ENCODE measurements at places on chromosomes 1 and 21. TPM values are rescaled to one million over a fixed set of nuclear protein-coding genes. Genes with fewer than 3 reads are reported as not detected.
A peak's percentile ranks its signal among the peaks of the same experiment; 100 is the strongest.

- no peak for DNase-seq
These were observed 930.5 kb downstream of the ADGRL2 start for GRCh38 chr1:82731216-82731615.

DNA sequence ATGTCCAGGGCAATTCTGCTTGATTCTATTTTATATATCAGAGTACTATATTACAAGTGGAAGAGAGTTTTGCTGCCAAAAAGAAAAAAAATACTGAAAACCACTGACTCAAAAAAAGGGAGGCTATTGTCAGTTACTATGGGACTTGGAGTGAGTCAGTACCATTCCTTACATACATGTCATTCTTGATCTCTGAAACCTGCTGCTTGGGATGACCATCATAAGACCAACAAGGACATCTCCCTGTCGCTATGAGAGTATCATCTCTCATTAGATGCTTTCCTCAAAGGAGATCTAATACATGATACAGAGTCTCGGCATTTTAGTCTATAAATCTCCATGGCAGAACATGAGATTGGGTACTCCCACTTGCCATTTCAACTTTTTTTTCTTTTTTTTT lies 11.8 kb upstream of the INPP5B start:
- DNase-seq: no peak

GRCh38 chr1:156813298-156813697 lies 3.4 kb downstream of the SH2D2A start:
- no peak for DNase-seq

- no peak for DNase-seq
These were observed 61.7 kb downstream of the ELK4 start for GRCh38 chr1:205570173-205570501.

GRCh38 chr1:180934563-180934962 lies 21.9 kb downstream of the KIAA1614 start:
- no peak for DNase-seq

The LRRC39 gene
- 1.1 TPM for total RNA-seq

DNA sequence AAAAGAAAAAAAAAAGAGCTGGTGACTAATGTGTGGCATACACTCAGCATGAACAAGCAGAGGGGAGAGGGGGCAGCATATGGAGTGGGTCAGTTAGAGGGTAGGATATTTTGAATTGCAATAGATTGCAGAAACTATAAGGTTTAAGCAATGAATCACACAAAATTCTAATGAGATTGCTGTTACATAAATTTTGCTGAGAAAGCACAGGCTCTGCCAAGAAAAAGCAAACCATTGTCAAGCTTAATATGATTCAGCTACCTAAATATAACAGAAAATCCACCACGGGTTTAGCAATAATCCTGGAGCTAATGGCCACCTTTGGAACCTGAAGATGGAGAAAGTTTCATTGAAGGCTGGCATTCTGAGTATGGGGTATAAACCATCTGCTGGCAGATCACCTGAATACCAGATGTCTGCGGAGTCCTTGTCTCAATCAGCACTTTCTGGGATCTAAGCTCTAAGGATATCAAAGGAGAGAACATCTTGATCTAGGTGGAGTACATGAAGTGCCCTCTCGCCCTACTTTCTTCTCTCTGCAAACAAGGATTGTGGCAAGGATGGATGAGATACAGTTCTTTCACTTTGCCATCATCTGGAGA lies 30.3 kb upstream of the ANGPTL7 start:
- DNase-seq: no peak

DNA sequence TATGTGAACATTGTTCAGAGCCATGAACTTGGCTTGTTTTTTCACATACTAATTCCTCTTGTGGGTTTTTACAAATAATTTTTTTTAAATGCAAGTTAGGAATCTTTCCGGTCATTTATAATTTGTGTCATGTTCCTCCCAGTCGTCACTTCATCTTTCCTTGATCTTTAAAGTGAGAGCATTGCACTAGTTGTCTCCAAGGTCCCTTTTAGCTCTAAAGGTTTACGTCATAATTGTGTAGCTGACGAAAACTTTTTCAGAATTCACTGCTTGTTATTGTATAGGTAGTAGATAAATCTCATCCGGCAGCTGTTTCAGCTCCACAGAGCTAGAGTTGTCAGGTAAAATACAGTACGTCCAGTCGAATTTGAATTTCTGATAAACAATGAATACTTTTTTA lies 33.6 kb downstream of the SOAT1 start:
- no peak for DNase-seq

DNA sequence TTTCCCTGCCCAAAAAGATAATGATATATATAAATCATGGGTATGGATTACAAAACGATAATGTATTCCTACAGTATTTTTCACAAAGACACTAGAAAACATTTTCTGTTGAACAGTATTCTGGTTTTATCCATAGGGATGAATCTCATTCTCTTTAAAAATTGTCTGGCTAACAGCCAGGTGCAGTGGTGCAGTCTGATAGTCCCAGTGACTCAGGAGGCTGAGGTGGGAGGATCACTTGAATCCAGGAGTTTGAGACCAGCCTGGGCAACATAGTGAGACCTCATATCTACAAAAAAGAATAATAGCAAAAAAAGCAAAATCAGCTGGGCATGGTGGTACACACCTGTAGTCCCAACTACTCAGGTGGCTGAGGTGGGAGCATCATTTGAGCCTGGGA lies 23.3 kb downstream of the PIP5K1A start:
- no peak for DNase-seq

The SYDE2 gene
- 24.2 TPM for total RNA-seq

DNA sequence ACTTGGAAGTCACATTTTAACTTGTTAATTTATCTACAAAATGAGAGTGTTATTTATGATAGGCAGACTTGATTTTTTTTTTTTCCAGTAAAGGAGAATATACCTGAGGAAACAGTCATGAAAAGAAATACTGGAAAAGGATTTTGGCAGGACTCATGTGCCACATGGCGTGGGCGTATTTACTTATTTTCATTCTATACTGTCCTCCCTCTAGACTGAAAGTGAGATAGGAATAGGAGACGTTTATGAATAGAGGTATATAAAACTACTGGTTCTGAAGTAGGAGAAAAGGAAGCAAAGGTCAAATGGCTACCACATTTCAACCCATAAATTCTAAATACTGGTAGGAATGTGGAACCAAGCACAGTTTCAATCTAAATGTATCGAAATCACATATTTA lies 94.8 kb upstream of the MPC2 start:
- DNase-seq: no peak

The LCE1F gene
- not detected for total RNA-seq

The TGFB2 gene
- 27.9 TPM for total RNA-seq

DNA sequence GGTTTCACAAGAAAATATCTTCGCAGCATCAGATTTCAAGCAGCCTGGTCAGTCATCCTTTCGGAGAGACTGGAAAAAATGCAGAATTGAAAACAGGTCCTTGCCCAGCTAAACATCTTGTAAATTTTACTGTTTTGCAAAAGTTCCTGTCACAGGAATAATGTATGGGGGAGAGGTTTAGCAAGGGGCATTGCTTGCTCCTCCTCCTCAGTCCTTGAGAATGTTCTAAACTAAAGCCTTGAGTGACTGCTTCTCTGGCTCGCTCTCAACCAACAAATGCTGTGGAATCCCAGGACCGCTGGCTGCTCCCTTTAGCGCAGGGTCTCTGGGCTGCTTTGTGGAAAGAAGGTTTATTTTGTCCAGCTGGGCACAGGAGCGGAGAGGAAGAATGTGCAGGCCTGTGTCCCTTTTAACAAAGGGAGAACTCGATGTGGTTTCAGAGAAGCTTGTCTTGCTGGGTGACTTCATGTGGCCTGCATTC lies 33.6 kb upstream of the FHAD1 start:
- DNase-seq: no peak

- DNase-seq: no peak
These were observed 18.6 kb downstream of the FAM151A start for GRCh38 chr1:54604572-54605370.

The MINDY1 gene
- 28.3 TPM for total RNA-seq

DNA sequence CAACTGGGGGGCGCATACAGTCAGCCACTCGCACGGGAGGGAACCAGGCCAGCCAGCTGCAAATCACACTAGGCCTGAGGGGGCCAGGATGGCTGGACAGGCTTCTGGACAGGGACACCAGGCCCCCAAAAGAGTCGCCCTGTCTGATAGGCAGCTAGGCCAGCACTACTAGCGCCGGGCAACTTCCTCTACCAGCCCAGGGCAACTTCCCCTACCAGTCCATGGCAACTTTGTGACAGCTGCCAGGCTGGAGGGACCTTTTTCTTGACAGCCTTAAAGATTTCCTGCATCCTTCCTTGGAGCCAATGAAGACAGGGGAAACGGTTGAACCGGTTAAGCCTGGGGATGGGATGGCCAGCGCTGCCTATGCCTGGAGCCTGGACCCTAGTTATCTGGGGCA lies 5.1 kb downstream of the IFFO2 start:
- DNase-seq: no peak

DNA sequence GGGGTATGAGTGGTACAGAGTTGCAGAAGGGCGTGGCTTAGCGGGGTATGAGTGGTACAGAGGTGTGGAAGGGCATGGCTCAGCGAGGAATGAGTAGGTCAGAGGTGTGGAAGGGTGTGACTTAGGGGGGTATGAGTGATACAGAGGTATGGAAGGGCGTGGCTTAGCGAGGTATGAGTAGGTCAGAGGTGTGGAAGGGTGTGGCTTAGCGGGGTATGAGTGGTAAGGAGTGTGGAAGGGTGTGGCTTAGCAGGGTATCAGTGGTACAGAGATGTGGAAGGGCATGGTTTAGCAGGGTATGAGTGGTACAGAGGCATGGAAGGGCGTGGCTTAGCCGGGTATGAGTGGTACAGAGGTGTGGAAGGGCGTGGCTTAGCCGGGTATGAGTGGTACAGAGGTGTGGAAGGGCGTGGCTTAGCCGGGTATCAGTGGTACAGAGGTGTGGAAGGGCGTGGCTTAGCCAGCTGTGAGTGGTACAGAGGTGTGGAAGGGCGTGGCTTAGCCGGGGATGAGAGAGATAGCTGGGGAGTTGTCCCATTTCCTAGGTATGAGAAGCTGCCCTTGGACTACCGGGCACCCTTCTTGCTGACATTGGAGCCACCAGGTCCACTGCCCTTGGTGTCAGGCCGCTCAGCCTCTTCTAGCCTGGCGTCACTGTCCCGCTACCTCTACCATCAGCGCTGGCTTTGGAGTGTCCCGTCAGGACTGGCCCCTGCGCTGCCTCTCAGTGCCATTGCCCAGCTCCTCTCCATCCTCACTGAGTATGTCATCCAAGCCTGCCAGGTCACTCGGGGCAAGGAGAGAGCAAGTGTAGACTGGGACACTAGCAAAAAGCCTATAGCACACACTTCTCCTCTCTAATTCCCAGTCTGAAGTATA lies 29.8 kb downstream of the HYI start:
- no peak for DNase-seq

DNA sequence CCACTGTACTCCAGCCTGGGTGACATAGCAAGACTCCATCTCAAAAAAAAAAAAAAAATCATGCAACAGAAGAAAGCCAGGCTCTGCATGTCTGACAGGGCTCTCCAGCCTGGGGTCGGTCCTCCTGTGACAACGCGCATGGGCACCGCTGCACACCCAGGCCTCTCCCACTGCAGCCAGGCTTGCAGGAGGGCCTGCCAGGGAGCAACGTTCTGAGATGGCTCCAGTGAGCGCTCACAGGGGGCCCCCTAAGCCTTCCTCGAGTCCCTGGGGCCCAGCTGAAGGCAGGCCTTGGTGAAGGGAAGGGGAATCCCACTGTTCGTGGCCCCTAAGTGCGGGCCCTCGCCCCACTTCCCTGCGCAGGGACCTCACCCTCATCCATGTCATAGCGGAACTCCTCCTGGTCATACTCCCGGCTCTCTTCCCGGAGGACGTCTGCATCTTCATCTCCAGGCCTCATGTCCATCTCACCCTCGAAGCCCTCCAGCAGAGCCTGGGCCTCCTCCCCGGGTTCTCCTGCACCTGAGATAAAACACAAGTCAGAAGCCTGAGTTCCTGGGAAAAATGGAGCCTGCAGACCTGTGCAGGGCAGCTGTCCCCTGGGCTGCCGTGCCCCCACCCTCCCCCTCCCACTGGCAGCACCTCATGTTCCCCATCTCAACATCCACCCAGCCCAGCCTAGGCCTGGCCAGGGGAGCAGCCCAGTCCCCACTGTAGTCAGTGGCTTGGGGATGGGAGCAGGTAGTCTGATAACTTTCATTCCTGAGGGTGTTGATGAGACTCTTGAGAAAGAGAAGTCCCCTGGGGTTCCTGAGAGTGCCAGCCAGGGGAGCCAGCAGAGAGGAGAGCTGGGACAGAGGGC lies 20.3 kb downstream of the RSPH1 start:
- DNase-seq: no peak

DNA sequence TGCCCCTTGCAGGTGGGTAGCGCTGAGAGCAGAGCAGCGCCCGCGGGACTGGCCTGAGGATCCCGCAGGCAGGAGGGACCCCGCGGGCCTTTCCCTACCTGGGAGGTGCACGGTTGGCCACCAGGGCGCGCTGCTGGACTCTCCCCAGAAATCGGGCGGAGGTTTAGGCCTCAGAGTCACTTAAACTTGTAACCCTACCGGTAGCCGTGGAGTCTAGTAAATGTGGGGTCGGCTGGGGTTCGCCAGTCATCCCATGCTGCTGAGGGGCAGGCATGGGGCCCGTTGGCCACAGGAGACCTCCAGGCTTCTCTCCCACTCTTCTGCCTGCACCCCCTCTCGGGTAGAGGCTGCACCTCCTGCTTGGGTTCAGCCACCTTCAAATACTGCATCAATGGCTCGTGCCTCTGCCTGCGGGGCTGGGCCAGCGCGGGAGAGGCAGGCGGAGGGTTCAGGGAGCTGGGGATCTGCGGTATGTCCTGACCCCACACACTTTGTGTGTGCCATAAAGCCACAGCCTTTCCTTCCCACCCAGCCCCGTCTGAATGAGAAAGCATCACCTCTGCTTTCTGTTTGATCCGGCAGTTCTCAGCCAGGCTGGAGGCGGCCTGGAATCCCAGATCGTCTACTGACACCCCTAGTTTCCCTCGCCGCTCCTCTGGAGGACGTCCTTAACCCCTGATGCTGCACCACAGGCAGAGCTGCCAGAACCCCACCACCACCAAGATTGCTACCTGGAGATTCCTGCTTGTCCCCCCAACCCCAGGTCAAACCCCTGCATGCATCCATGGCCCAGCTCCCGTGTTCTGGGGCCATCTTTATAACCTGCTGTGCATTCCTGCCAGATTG lies 12.3 kb upstream of the GSTM4 start:
- DNase-seq: peak; percentile 88

GRCh38 chr1:61388566-61388965 lies 306.2 kb downstream of the NFIA start:
- no peak for DNase-seq

DNA sequence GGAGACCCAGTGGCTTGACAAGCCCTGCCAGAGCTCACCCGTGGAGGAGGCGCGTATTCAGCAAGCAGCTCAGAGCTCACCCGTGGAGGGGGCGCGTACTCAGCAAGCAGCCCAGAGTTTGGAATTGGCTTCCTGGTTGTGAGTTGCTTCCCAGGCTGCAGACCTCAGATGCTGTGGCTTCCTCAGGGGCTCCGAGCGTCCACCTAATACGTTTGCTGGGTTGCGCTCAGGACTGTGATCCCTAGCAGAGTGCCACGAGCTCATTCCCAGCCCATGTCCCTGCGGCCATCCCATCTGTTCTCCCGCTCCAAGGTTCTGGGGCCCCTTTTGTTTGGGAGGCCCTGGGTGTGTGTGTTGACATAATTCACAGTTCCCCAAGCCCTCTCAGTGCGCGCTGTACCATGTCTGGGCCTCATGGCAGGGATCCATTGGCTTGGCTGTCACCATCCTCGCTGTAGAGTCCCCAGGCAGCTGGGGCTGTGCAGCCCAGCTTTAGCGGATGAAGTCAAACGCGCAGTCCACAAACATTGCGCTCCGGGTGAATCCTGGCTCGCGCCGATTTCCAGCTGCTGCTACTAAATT lies 3.6 kb downstream of the AJAP1 start:
- DNase-seq: no peak

All from progenitor cell of endocrine pancreas (in vitro differentiated cells).